Calu3 (cell line): ENCODE measurements at places on chromosomes 12 and 14. TPM values are rescaled to one million over a fixed set of nuclear protein-coding genes. Genes with fewer than 3 reads are reported as not detected.

DNA sequence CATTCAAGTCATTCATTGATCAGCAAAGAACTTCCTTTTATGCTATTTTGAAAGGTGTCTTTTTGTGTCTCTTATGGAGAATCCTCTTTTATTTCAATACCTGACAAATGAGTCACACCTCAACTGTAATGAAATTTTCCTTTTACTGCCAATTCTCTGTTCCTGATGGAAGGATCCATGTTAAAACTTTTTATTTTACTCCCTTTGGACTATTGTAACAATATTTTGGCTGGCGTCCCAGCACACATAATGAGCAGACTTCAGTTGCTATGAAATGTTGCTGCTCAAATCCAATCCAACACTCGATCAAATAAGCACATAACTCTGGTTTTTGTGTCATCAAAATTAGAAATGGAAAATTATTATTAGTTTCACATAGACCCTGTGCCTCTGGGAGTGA lies 21.9 kb upstream of the SLC15A5 start:
- H3K4me3 ChIP-seq: no peak overlapping the region
- no peaks in the 10 kb centered on the region for H3K27me3 ChIP-seq
- no peaks in the 10 kb centered on the region for H3K36me3 ChIP-seq
- H3K4me1 ChIP-seq: no peaks in the 10 kb centered on the region

DNA sequence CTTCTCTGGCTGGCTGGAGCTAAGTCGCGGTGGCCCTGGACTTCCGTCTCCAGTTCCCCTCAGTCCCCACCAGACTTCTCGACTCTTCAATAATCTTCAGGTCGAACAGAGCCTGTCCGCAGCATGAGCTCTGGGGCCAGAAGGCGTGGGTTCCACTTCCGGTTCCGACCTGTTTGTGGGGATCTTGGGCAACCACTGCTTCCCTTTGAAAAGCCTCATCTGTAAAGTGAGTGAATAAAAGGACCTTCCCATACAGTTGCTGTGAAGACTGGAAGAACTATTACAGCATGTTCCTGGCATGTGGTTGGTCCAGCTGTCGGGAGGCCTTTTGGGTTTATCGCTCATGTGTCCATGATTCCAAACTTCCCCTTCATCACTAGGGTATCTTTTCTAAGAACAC lies 19.4 kb downstream of the ADGRD1 start:
- DNase-seq: no peak
- H3K4me1 ChIP-seq: no peaks in the 10 kb centered on the region
- H3K27ac ChIP-seq: no peak overlapping the region
- H3K36me3 ChIP-seq: no peaks in the 10 kb centered on the region
- H3K4me3 ChIP-seq: no peak overlapping the region

Gene FOXN4
- not detected in 2 replicates for total RNA-seq

DNA sequence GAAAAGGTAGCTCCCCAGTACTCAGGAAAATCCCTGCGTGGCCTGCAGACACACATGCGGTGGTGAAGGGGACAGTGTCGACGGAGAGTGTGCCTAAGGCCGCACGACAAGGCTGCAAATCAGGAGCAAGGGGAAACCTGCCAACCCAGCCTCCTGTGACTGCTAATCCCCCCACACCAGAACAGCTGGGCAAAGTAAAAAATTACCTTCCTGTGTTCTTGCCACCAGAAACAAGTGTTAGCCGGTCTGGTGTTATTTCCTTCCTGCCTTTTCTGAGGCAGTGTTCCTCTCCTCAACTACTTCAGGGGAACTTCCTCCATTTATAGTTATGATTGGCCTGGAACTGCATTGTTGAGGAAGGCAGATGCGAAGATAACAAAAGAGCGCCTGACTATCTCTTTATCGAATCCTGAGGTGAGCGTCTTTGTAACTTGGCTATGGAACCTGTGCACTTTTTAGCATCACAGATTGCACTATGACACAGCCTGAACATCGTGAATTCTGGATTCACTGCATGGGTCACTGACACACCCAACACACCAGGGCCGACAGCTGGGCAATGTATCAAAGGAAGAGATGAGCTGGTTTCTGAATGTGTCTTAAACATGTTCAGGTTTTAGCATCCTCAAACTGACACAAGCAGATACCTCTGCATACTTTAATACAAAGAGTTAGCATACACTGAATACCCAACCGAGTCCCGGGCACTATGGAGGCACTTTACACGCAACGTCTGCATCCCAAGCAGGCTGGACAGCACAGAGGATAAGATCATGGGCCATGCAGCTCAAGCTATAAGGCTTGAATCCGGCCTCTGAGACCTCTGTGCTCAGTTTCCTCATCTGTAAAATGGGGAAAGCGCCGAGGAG lies 28.9 kb downstream of the SLC15A4 start:
- H3K27me3 ChIP-seq: no peaks in the 10 kb centered on the region
- no peak overlapping the region for H3K4me3 ChIP-seq
- no peaks in the 10 kb centered on the region for H3K4me1 ChIP-seq
- H3K27ac ChIP-seq: no peak overlapping the region
- peaks cover 51% of the 10 kb centered on the region for H3K36me3 ChIP-seq

DNA sequence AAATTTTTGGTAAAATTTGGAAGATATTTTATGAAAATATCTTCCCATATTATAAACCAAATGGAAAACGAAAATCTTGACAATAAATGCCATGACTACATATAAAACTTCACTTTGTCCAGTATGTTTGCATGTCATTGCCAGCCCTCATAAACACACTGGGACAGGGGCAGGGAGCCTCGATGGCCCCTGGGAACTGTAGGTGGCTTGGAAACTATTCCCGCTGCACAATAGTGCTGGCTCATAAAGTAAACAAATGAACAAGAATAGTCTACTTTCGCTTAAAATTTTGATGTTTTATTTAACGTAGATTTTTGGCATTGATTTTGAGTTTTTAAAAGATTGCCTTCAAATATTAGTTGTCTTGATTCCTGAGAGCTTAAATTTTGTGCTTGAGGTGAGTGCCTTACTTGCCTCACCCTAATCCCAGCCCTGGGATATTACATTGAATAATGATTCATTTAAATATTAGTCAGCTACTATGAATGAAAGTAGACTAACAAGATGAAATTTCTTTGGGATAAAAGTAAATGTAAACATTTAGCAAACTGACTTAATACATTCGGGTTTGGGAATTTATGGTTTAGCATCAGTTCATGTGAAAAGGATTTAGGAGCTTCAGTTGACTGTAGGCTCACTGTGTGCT lies 74.0 kb upstream of the PKP2 start:
- H3K36me3 ChIP-seq: no peaks in the 10 kb centered on the region
- no peaks in the 10 kb centered on the region for H3K27me3 ChIP-seq
- no peak overlapping the region for H3K4me3 ChIP-seq
- H3K4me1 ChIP-seq: no peaks in the 10 kb centered on the region
- no peak for DNase-seq

- no peak overlapping the region for H3K27ac ChIP-seq
- H3K4me1 ChIP-seq: no peaks in the 10 kb centered on the region
- H3K36me3 ChIP-seq: no peaks in the 10 kb centered on the region
- DNase-seq: no peak
- H3K27me3 ChIP-seq: no peaks in the 10 kb centered on the region
- H3K4me3 ChIP-seq: no peak overlapping the region
These were observed 11.8 kb downstream of the TMCC3 start for GRCh38 chr12:94638521-94638920.

- H3K27ac ChIP-seq: no peak overlapping the region
- DNase-seq: no peak
- no peak overlapping the region for H3K4me3 ChIP-seq
These were observed 170.0 kb downstream of the ZFP36L1 start for GRCh38 chr14:68622856-68623255.

DNA sequence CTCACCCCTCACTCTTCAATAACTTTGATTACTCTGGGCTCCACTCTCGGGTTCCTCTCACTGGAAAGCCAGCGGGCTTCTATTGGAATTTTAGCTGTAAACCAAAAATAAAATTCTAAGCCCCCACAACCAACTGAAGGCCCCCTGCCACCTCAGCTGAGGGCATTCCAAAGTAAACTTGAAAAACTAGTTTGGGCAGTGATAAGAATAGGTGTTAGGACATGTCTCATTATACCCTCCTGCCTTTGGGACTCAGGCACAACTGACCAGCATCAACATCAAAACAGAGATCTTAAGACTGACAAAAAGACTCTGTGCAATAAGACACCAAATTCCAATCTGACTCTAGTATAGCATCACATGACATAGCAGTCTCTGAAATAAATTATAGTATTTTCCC lies 11.9 kb upstream of the TSPAN9 start:
- no peaks in the 10 kb centered on the region for H3K4me1 ChIP-seq
- no peak for DNase-seq
- H3K27ac ChIP-seq: no peak overlapping the region
- H3K4me3 ChIP-seq: no peak overlapping the region
- peaks cover 5% of the 10 kb centered on the region for H3K36me3 ChIP-seq
- H3K27me3 ChIP-seq: peaks cover 83% of the 10 kb centered on the region

DNA sequence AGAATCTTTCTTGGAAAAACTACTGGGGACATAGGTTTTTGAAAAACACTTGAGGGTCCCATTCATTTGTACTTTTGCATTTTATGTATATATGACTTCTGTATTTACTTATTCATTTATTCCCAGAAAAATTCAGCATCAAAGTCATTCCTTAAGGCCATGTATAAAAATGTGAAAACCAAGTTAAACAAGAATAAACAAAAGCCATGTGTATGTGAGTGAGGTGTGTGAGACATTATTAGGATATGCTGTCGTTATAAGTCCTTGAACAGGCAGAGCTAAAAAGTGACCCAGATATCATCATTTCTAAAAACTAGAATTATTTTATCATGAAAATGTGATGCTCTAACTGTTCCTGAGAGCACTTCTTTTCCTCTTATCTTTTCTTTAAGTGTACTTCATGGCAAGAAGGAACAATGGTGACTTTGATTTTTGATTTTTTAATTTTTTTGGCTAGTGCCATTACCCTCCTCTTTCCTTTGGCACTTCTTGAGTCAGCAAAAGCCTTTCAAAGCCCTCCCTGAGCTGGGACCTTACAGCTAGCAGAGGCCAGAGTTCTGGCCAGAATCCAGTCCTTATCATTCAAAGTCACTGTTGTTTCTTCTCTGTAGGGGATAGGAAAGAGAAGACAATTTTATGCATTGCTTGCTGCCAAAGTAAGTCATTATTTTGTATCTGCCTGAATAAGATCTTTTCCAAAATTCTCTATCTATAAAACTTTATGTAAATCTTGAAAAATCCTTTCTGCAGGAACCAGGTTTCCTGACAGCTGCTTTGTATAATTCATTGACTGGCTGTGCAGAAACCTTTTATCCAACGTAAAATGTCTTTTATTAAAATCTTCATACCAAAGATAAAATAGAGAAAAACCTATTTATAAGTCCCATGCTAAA lies 419.7 kb upstream of the PRICKLE1 start:
- H3K27ac ChIP-seq: no peak overlapping the region
- H3K36me3 ChIP-seq: no peaks in the 10 kb centered on the region
- DNase-seq: no peak
- peaks cover 14% of the 10 kb centered on the region for H3K4me1 ChIP-seq
- H3K27me3 ChIP-seq: no peaks in the 10 kb centered on the region

GRCh38 chr14:75493592-75494087 lies 28.6 kb upstream of the BATF start:
- H3K36me3 ChIP-seq: no peaks in the 10 kb centered on the region
- H3K27ac ChIP-seq: no peak overlapping the region
- DNase-seq: no peak
- H3K4me1 ChIP-seq: peaks cover 9% of the 10 kb centered on the region

GRCh38 chr12:89882050-89882449 lies 173.4 kb upstream of the ATP2B1 start:
- H3K27me3 ChIP-seq: no peaks in the 10 kb centered on the region
- H3K4me3 ChIP-seq: no peak overlapping the region
- H3K27ac ChIP-seq: no peak overlapping the region

DNA sequence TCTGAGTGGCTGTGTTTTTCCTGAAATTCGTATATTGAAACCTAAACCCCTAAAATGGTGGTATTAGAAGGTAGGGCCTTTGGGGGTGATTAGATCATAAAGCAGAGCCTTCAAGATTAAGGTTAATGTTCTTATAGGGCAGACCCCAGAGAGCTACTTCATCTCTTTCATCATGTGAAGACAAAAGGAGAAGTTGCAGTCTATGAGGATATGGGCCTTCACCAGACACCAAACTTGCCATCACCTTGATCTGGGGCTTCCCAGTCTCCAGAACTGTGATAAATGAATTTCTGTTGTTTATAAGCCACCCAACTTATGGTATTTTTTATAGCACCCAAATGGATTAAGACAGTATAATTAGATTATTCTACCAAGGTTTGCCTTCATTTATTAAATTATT lies 275.0 kb upstream of the ATP2B1 start:
- H3K27me3 ChIP-seq: no peaks in the 10 kb centered on the region
- no peak overlapping the region for H3K4me3 ChIP-seq
- H3K36me3 ChIP-seq: no peaks in the 10 kb centered on the region
- DNase-seq: no peak
- no peaks in the 10 kb centered on the region for H3K4me1 ChIP-seq
- no peak overlapping the region for H3K27ac ChIP-seq

DNA sequence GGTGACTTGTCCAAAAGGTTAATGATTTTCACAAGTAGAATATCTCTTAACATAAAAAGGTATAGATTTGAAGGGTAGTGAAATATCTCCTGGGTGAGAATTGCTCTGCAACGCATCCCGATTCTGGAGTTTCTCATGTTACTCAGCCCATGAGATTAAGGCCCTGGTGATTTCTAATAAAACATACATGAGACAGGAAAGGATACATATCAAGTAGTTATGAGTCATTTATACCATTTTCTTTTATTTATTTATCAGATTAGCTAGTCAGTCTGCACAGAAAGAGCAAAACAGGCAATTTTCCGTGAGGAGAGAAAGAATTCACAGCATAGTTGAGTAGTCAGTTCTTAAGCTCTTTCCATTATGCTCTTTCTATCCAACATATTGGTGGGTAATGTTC lies 535.6 kb upstream of the ATP2B1 start:
- no peaks in the 10 kb centered on the region for H3K4me1 ChIP-seq
- no peak for DNase-seq
- no peaks in the 10 kb centered on the region for H3K36me3 ChIP-seq
- H3K27ac ChIP-seq: no peak overlapping the region
- H3K4me3 ChIP-seq: no peak overlapping the region
- H3K27me3 ChIP-seq: no peaks in the 10 kb centered on the region

DNA sequence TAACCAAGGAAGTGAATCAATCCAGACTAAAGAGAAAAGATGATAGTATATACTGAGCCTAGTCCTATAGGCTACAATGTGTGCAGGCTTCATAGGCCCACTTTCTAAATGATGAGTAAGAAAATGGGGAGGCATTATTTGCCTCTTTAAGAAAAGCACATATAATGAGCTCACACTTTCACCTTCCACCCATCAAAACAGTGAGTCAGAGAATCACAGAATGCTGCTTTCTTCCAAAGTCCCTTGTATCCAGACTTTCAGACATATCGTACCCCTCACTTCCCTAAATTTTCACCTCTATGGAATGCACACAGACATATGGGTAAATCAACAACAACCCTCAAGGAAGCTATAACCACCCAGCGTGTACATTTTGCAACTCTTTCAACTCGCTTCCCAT lies 286.4 kb upstream of the PRKD1 start:
- no peaks in the 10 kb centered on the region for H3K4me1 ChIP-seq
- H3K27me3 ChIP-seq: no peaks in the 10 kb centered on the region
- H3K4me3 ChIP-seq: no peak overlapping the region
- H3K36me3 ChIP-seq: no peaks in the 10 kb centered on the region
- no peak for DNase-seq

Gene UNG
- total RNA-seq: 77.7 and 79.2 TPM in 2 replicates
